Posterior cingulate gyrus (tissue), 11 donors: ENCODE measurements at places on chromosomes 4 and X.

DNA sequence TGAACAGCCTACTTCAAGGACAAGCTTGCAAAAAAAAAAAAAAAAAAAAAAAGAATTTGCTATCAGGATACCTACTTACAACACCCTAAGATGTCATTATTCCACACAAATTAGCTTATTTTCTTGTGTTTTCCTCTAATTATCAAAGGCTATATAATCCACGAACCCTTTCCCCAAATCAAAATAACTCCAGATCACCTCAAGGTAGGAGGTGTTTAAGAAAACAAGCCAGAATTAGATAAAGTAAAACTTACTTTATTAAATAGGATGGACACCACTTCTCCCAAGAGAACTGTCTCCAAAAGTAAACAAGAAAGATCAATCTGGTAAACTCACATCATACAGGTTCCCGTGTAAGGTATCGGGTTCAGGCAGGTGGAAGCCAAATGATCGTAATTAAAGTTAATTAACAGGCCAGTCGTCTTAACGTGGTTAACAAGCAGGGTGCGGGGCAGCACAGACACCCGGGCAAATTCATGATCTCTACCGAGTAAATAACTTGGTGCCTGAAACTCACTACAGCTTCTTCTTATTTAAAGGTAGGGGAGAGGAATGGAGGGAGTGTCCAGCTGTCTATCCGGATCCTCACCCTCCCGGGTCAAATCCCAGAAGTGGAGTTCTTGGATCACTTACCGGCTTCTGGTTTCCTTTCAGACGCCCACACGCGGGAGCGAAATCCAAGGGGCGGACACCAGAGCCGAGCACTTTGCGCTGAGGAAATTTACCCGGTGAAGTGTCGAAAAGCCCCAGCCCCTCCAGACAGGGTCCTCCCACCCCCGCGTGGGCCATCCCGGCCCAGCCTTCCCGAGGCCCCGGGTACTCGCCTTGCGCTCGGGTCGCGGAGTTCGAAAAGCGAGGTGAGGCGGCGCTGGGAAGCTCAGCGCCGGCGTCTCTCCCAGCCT lies 708 bp downstream of the ARAP2 start:
- peak; percentile 37 for DNase-seq

GRCh38 chr4:147526272-147526654 lies 45.4 kb downstream of the EDNRA start:
- DNase-seq = no peak

DNA sequence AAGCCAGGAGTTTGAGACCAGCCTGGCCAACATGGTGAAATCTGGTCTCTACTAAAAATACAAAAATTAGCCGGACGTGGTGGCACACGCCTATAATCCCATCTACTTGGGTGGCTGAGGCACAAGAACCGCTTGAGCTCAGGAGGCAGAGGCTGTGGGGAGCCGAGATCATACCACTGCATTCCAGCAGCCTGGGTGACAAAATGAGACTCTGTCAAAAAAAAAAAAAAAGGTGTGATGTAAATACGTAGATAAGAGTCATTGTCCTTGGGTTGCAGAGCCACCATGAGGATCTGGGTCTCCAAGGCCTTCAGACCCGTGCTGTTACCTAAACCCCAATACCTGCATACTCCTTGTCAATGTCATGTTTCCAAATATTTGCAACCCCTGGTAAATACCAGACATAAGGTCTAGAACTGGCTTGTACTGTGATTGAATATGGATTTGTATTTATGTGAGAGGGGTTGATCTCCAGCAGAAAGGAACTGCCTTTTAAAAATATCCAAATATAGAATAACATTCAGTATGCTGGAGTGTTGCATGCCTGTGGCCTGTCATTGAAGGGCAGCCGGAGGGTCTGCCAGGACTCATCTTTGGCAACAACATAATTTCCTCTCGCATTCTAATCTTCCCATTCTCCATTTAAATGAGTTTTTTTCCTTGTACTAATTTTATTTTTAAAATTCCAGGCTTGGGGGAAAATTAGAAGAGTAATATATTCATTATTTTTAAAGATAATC lies 40.4 kb downstream of the ATXN3L start:
- no peak for DNase-seq

GRCh38 chr4:1720163-1720983 lies 750 bp downstream of the TMEM129 start:
- DNase-seq = peak; percentile 29

GRCh38 chrX:56765811-56766553 lies 36.9 kb downstream of the NBDY start:
- DNase-seq = no peak

DNA sequence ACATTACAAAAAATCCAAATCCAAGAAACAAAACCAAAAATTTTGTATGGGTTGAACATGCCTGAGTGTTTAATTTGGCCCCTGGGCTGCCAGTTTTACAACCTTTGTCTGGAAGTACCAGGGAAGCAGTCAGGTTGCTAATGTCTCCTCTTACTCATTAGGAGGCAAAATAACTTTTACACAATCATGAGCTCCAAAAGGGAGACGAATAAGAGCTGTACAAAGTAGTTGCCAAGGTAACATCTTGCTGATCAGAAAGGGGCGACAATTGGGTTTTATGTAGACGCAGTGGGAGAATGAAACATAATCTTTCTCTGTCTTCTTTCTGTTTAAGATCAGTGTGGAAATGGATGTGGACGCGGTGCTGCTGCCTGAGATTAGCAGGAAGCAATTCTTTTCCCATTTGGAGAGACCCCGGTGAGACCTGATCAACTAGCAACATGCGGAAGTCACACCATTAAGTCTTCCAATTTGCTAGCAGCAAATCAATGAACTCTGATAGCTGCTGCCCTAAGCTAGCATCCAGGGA lies 90.7 kb upstream of the IGFBP7 start:
- no peak for DNase-seq

DNA sequence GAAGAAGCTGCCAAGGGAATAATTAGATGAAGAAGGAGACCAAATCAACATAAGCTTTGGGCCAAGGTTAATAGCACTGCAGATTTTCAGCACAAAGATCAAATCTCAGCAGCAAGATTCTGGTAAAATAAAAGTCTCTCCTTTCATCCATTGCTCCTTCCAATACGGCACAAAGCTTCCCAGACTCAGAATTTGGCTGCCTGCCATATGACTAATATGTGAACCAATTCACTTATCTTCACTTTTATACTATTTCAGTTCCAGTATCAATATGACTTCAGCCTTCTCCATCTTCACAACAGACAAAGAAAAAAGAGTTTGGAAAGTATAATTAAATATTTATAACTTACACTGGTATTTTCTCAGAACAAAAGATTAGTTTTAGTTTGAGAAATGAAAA lies 978.3 kb upstream of the GRID2 start:
- no peak for DNase-seq

- DNase-seq = no peak
Observed at GRCh38 chr4:6184169-6184568, 16.2 kb downstream of the JAKMIP1 start.

GRCh38 chr4:80219301-80220025 lies 22.2 kb downstream of the PRDM8 start:
- DNase-seq = no peak

- DNase-seq = no peak
Observed at GRCh38 chr4:127036296-127036695, 596.5 kb upstream of the INTU start.

DNA sequence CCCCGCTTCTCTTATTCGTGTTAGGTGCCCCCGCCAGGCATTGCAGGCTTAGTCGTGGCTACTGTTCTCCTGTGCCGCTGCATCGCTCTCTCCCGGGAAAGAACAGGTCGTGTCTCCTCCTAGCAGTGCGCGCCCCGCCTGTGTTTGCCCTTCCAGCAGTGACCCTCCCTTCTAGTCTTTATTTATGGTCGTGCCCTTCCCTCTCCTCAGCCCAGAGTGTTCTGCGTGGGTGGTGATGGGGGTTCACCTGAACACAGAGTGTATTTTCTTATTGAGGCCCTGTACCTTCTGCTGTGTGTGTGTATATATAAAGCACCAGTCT lies 15.2 kb downstream of the USP11 start:
- no peak for DNase-seq

DNA sequence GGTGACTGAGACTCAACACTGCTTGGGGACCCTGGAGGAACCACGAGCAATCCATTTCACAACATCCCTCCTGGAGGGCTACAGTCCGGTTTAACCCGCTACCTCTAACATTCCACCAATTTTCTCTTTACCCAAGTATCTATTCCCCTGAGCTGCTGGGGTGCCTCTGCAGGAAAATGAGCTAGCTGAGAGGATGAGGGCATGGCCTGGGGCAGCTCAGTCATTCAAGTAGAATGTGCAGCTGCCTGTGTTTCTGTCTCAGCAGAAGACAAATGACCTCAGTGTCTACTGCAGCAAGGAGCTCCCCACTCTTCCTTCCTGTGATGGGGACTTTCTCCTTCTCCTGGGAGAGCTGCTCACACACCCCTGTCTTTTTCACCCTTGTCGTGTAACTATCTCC lies 120.8 kb downstream of the ZNF518B start:
- DNase-seq = no peak
